ENCODE measurements at places on chromosomes 1 and 21.

GRCh38 chr1:209659909-209660308, 7.7 kb upstream of the LAMB3 start:
- DNase-seq: no peak

DNA sequence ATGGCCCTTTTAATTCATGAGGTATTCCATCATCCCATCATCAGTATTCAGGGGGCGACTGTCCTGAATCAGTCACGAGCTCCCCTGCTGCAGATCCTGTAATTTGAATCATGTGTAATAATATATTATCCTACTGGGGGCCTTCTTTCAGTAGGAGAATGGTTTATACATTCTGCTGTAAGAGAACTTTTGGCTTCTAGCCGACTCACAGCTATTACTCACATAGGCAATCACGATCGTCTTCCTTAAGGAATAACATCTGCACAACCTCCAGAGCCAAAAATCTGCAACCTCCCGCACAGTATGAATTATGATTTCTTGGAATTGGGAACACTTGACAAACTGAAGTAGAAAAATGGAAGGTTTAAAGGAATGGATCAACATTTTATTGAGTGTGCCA, 343.0 kb downstream of the USP25 start:
- peak; percentile 87 for DNase-seq

- peak; percentile 91 for DNase-seq
Observed at GRCh38 chr1:213327017-213327667, 276.1 kb downstream of the RPS6KC1 start.

- no peak for DNase-seq
Observed at GRCh38 chr1:226781937-226782609, 43.0 kb upstream of the ITPKB start.

DNA sequence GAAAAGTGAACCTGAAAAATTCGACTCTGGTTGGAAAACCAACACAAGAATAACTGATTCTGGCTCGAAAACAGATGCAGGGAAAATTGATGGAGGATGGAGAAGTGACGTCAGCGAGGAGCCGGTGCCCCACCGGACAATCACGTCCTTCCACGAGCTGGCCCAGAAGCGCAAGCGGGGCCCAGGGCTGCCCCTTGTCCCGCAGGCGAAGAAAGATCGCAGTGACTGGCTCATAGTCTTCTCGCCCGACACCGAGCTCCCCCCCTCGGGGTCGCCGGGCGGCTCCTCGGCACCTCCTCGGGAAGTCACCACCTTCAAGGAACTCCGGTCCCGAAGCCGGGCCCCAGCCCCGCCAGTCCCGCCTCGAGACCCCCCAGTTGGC, 1.9 kb downstream of the RUSC1 start:
- peak; percentile 29 for DNase-seq

GRCh38 chr1:221344693-221345092, 397.2 kb downstream of the DUSP10 start:
- DNase-seq: no peak

DNA sequence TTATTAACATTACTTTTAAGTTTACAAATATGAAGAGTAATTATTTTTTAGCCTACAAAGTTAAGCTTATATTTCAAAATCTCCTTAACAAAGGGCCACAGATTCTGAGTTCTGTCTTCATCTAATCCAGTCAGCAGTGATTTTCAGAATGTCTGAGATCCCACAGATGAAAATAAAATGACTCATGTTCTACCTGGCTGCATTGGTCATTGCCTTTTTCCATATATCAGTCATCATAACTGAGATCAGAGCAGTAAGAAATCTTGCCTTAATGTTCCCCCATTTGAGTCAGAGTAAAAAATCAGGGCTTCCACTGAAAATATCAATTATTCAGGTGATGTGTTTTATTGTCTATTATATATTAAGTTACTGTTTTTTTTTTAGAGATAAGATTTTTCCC, 416.1 kb downstream of the MRPL39 start:
- DNase-seq: no peak
